Esophagus squamous epithelium (tissue), 5 donors: ENCODE measurements at places on chromosomes 2 and 18. TPM values are rescaled to one million over a fixed set of nuclear protein-coding genes. Genes with fewer than 3 reads are reported as not detected.

- H3K4me1 ChIP-seq = peaks cover 5% of the 10 kb centered on the region
- no peak for DNase-seq
- no peaks in the 10 kb centered on the region for H3K27me3 ChIP-seq
- no peaks in the 10 kb centered on the region for H3K36me3 ChIP-seq
- no peak overlapping the region for H3K4me3 ChIP-seq
These were observed 59.6 kb upstream of the ZNF516 start for GRCh38 chr18:76554547-76555222.

DNA sequence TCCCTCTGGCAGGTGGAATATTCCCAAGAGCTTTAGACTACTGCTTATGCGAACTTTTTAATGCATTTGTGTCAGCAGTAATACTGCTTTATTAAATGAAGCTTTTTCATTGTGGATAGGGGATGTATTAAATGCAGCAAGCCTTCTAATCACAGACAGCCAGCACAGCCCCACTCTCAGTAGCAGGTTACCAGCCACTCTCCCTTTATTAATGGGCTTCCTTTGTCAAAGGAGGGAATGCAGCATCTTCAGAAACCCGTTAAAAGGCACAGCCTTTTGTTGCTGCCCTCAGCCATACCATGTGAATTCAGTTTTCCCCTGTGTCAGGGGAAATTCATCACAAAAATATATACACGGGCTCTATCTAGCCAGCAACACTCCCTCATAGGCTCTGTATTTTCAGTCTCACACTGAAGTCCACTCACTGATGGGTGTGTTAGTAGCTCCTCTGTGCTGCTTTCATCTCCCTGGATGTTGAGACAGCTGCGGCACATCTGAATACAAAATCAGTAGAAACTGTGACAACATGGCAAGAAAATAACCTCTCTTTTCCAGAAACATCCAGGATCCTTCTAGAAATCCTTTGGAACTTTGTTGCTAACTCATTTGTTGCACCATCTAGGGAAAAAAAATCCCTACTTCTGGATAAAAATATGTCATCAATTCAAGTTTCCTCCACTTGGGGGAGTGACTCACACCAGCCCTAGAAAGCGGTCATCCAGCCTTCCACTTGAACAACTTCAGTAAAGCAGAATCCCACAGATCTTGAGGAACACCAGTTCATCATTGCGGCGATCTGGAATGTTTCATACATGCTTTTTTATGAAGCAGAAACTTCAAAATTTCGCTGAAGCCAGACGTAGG, 48.4 kb downstream of the LRRTM1 start:
- DNase-seq = no peak
- no peak overlapping the region for H3K4me3 ChIP-seq
- H3K27me3 ChIP-seq = no peaks in the 10 kb centered on the region
- no peaks in the 10 kb centered on the region for H3K4me1 ChIP-seq
- no peak overlapping the region for H3K27ac ChIP-seq

AMER3 gene
- not detected for total RNA-seq

MBP gene
- 21.9 TPM for total RNA-seq

RESP18 gene
- not detected for total RNA-seq

CTNNA2 gene
- total RNA-seq = not detected
